ENCODE measurements at places on chromosomes 5 and 9.

GRCh38 chr5:160317434-160317833 is 5.1 kb upstream of the CCNJL start:
- no peak for DNase-seq

DNA sequence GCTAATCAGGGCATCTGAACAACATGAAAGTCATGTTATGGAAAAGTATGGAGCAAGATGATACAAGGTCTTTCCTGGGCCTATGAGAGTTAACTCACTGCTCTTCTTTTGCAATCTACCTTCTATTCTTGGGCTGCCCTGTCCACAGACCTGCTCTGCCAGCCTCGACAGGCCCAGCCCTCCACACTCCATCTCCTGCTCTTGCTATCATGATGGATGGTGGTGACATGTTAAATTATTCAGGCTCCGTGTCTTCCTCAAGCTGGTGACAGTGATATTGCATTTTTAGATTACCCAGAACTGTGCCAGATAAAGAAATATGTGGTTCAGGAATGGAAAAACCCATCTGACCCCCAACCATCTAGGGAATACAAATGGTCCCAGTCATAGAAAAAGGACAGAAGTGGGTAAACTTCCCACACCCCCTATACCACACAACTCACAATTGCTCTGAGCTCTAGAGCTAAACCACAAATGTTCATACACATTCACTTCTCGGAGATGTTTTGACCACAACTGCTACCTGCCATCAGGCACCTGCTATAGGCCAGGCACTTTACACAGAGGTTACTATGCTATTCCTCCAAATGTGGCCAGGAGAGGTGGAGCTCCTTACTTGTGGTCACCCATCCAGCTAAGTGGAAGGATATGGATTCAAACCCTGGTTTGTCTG is 311.3 kb downstream of the ASTN2 start:
- DNase-seq = no peak

DNA sequence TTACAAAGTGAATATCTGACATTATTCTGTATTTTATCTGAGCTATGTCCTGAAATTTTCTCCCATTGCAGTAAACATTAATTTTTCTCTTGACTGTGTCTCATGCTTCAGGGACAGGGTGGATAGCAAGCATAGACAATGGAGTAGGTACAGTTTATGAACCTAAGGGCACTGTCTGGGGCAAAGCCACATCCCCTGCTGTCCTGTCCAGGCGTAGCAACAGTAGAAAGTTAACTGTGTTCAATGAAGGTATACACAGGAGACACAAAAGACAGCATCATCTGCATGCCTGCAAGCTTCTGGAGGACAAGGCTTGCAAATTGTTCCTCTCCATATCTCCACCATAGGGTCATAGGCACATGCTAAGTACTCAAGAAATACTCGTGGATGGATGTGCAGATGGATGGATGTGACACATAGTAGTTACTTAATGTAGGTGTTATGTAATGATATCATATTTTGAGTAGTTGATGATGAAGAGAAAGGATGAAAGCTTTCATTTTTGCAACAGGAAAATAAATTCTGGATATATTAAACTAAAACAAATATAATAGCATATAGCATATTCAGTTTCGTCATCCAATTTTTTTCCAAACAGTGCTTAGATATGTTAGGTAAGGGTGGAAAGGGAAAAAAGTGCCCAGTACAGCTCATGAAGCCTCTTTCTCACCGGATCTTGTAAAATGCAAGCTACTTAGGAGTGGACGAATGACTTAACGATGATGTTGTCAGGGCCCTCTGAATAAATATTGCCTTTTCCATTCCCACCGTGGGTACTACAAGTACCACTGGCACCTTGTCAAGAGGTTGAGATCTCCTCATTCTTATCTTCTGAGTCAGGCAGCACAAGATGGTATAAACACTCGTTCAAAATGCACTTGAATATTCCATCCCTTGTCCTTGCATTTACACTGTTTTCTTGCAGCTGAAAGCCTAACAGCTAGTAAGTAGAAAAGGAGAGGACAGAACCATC is 19.9 kb upstream of the ZSWIM6 start:
- no peak for DNase-seq

DNA sequence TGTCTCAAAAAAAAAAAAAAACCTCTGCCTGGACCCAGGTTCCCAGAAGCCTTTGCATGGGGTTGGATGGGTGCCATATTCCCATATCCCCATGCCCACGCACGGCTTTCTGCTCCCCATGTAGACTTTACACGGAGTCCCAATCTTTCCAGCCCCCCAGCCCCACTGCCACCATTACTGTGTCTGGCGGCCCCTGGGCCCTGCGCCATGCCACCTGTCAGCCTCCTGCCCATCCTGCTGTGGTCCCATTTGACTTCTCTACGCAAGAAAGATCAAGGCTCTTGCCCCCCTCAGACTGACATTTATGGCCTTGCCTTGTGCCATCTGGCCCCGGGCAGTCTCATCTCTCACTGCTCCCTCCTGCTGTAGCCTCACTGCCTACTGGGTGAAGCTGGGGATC is 6.5 kb upstream of the AK1 start:
- no peak for DNase-seq

- DNase-seq = no peak
Measured at GRCh38 chr5:16539169-16539666, 73.6 kb upstream of the ZNF622 start.

- DNase-seq = no peak
Measured at GRCh38 chr5:96780626-96781025, 27.1 kb downstream of the ERAP1 start.

- no peak for DNase-seq
Measured at GRCh38 chr9:129773262-129774048, 20.6 kb upstream of the PTGES start.

- no peak for DNase-seq
Measured at GRCh38 chr5:94268226-94268625, 350.2 kb downstream of the KIAA0825 start.

DNA sequence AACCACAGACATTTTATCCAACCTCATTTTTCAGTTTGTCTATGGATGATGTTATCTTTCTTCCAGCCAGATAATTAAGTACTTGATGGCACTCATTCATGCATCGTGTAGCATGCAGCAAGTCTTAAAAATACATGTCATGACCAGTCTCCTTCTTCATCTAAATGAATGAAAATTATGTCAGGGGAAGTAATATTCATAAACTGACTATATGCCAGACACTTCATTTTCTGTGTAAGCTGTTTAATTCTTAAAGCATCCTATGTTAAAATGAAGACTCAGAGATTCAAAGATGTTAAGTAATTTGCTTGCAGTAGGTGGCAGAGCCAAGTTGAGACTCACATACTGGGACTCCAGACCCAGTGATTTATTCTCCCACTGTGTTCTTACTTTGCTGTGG is 181.7 kb upstream of the CD180 start:
- DNase-seq = no peak

DNA sequence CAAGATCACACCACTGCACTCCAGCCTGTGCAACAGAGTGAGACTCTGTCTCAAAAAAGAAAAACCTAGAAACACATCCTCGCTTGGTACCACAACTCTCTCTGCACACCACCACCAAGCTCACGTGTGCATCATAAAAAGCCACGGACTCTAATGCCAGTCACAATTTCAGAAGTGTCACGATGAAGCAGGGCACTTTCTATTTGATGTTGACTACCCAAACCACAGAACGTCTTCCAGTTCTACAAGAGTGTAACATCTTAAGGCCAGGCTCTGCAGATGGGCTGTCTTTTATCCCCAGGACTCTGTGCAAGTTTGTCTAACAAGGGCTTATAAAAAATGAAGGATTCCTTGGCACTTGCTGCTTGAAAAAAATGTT is 22.9 kb downstream of the GFPT2 start:
- no peak for DNase-seq

DNA sequence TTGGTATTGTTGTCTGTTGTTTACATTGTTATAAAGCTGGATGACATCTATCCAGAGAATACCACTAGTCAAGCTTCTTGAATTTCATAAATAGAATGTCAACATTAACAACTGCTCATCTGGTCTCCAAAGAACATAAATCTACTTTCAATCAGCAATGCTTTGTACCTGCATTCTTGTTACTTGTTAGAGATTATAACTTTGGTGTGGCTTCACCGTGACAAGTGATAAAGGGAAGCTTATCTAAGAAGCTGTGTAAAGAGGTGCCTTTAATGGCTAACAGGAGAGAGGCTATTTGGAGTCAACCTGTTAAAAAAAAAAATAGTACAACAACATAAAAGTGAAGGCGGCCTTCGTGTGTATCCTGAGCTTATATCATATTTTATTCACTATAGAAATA is 41.8 kb downstream of the MUSK start:
- DNase-seq = no peak

- no peak for DNase-seq
Measured at GRCh38 chr5:42984307-42984706, 55.8 kb downstream of the ANXA2R start.

DNA sequence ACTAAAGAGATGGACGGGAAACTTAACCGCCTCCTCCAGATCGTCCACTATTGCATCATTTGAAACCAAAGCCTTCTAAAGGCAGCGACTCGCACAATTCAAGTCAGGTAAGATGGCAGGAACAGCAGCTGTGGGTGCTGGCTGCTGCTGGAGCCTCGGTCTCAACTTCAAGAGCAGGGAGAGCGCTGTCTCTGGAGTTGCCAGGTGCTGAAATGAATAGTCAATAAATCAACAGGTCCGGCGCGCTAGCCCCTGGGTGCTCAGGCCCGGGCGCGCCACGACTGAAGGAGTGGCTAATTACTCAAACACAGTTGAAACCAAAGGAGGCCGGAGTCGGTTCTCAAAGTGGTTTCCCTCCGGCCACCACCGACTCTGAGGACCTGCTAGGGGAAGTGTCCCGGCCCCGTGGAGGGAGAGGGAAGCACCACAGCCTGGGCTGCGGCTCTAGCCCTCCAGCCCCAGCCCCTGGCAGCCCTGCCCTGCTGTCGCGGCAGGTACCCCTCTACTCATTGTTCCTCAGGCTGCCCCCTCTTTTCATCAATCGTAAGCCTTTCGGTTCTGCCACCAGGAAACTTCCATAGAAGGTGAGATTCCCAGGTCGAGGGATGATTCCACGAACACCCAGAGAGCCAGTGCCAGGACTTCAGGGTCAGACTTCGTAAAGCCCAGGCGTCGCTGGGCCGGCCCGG is 804 bp downstream of the TTC39B start:
- peak; percentile 19 for DNase-seq

GRCh38 chr9:79621916-79622575 is 50.3 kb downstream of the TLE4 start:
- DNase-seq = no peak

DNA sequence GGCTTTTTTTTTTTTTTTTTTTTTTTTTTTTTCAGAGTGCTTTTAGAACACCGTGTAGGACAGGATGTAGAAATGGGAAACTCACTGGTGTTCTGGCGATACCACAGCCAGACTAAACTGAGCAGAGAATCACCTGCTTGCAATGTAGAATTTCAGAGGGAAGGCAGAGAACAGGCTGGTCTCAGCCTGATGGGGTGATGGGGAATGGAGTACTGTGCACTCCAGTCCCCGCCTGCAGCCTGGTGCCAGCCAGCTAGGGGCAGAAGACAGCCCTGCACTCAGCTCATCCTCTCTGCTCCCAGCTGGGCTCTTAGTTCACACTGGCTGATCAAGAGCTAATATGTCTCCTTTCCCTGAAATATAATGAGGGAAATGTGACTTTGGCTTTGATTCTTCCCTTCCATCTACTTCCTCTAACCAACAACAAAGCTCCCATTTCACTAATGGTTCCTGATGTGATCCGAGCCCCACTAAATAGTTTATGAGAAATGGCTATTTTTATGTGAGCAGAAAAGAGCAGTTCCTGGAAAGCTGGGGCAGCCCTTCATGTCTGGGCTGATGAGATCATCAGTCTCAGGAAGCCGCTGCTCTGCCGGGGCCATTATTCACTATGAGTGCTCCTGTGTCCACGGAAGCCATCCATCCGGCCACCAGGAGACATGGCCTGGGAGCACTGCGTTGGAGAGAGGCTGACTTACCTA is 209.7 kb downstream of the GADD45G start:
- DNase-seq = no peak

DNA sequence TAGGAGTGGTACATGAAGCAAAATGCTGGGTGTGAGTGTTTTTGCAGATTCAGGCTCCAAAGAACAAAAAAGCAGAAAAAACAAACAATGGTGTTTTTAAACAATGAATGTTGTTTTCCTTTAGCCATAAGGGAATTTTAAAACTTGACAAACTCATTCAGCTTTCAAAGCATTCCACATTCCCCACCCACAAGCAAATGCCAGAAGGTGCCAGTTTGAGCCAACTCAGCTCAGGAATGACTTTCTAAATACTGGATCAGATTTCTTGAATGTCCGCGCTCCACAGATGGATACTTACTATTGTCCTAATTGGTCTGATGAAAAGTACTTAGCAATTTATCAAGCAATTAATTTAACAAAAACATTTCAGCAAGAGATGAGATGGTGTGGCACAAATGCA is 12.9 kb upstream of the MOB3B start:
- no peak for DNase-seq

GRCh38 chr5:74833537-74834266 is 32.5 kb downstream of the FAM169A start:
- DNase-seq = no peak

DNA sequence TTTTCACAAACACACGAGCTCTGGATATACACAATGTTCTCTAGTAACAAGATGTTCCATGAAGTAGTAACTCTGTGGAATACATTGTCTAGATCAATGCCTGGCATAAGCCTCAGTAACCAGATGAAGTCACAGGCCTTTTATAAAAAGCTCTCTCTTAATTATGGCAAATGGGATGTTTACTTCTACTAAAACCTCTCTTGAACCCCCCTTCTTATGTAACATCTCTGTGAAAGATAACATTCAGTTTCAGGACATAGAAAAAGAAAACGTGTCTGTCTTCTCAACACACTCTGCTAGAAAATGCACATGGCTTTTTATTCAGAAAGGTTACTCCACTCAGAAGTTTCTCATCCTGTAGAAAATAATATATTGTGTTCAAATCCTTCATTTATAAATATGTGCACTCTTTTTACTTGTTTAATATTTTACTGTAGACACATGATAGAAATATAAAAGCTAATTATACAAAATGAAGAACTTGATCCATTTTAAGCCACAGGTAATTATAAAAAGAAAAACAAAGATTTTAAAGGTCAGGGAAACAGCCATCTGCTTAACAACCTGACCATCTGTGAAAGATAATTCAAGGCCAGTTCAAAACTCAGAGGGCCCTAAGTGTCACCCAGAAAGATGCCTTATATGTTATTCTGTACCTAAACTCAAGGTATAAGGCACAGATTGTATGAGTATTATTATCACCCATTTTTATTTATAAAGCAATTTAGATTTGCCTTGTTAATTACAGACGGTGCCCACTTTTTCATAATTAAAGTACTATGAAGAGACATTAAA is 812.0 kb downstream of the CDH18 start:
- DNase-seq = no peak

- DNase-seq = no peak
Measured at GRCh38 chr9:87800456-87800855, 74.5 kb downstream of the CTSL start.

- DNase-seq = no peak
Measured at GRCh38 chr5:2917524-2917923, 166.0 kb upstream of the IRX2 start.
